CD8-positive, alpha-beta memory T cell (primary cell): ENCODE measurements at places on chromosomes 6 and 20. TPM values are rescaled to one million over a fixed set of nuclear protein-coding genes. Genes with fewer than 3 reads are reported as not detected.

The SCAF8 gene
- total RNA-seq, result 39.8 TPM

The RREB1 gene
- total RNA-seq, result 17.7 TPM

The FAM209B gene
- 0.46 TPM for total RNA-seq

The C6orf163 gene
- 1.5 TPM for total RNA-seq

DNA sequence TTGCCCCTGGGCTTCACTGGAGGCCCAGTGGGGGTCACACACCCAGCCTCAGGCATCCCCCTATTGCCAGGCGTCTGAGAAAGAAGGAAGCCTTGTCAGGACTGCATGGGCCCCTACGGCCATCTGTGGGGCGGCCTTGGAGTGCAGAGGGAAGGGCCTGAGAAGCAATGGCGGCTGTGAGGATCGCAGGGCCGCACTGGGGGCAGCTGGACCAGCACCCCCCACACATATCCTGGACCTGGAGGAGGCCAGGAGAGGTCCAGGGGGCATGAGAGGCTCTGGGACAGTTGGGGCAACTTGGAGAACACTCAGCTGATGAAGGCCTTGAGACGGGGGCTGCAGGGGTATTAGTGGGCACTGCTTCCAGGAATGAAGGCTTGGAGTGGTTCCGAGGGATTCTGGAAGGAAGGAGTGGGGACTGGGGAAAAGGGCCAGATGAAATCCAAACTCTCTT is 16.5 kb downstream of the MDFI start:
- DNase-seq, result no peak

- DNase-seq, result no peak
Observed at GRCh38 chr6:10418862-10419748, 4.2 kb upstream of the TFAP2A start.

GRCh38 chr20:51531141-51531710 is 11.3 kb downstream of the NFATC2 start:
- DNase-seq, result peak; percentile 57

DNA sequence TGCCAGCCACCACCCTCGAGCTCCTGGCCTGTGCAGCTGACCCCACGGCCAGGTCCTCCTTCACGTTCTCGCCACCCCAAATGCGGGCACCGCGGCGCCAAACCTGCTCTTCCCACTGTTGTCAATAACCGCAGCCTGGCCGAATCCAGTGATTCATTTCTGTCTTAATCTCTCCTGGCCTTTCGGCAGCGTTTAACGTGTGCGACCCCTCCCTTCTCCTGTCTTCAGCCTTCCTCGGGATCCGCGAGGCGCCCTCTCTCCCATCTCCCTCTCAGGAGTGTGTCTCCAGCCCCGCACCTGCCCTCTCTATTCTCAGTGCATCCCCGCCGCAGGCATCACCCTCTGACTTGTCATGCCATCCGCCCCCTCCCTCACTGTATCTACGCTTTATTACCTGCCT is 91.4 kb downstream of the THBS2 start:
- DNase-seq, result no peak

GRCh38 chr6:145656128-145656527 is 79.2 kb downstream of the EPM2A start:
- DNase-seq, result no peak

DNA sequence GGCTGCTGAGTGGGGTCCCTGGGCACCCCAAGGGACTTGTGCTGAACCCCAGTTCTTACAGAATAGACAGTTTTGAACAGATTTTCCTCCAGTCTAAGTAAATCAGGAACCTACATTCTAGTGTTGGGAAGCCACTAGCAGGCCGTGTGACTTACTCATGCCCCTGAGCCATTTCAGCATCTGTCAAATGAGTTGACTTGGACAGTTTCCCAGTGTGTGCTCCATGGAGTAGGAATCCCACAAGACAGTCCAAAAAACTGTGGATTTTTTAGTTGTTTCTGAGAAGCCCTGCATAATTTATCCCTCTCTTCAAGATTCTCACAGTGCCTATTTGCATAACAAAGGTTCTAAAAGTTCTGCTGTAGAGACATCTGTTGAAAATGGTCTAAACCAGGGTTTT is 2.1 kb downstream of the GABRR2 start:
- no peak for DNase-seq

DNA sequence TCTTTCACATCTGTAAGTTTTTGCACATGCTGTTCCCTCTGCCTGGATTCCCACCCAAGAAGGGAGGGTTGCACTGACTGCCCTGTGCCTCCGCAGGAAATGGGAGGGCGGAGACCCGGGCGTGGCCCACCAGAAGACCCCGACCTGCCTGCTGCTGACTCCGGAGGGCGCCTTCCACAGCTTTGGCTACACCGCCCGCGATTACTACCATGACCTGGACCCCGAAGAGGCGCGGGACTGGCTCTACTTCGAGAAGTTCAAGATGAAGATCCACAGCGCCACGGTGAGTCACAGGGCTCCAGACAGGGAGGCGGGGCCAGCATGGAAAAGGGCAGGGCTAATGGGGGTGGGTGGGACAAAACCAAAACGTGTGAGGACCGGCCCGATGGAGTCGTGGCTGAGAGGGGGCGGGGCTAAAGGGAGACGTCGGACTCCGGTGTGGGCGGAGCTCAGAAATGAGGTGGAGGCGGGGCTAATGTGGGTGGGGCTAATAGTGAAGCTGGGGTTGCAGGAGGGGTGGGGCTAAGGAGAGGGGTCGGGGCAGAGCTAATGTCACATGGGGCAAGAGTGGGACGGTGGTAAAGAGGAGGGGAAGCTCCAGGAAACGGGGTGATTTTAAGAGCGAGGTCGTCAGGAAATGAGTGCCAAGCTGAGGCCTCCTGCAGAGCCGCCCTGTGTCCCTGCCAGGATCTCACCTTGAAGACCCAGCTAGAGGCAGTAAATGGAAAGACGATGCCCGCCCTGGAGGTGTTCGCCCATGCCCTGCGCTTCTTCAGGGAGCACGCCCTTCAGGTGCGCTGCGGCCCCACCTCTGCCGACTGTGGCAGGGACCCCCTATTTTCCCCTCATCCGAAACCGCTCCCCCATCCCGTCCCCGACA is 12.6 kb downstream of the HSPA12B start:
- DNase-seq, result peak; percentile 66

DNA sequence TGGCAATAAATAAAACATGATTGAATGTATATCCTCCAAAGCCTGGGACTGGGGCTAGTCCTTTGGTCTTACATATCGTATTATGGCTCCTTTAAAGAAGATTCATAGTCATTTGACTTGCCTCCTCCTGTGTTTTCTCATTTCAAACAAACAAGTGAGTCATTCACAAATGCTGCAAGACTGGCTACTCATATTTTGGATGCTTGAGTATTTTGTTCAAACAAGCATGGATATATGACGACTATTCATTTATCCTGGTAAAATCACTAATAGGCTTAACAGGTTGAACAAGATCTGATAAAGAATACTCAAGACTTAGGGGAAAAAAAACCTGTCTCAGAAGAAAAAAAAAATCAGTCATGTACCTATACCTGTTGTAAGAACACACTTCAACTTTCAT is 111.1 kb upstream of the CCDC28A start:
- DNase-seq, result no peak

DNA sequence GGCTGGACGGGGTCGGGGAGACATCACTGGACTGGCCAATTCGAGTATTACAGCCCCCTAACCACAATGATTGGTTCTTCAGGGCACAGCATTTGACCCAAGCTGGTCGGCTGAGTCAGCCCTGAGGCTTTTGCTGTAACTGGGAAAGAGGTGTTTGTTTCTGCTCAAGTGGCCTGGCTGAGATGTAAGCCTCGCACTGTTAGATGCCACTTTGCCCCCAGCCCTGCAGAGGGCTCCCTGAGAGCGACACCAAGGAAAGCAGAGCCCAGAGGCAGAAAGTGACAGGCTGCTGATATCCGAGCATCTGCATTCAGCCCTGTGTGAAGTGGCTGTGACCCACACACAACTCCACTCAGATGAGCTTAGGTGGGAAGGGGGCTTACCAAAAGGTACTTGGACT is 19.4 kb downstream of the ERGIC3 start:
- DNase-seq, result no peak

- DNase-seq, result no peak
Observed at GRCh38 chr20:49483018-49483695, 689 bp upstream of the KCNB1 start.
